ENCODE measurements at places on chromosomes 13 and 19. TPM values are rescaled to one million over a fixed set of nuclear protein-coding genes. Genes with fewer than 3 reads are reported as not detected.

DNA sequence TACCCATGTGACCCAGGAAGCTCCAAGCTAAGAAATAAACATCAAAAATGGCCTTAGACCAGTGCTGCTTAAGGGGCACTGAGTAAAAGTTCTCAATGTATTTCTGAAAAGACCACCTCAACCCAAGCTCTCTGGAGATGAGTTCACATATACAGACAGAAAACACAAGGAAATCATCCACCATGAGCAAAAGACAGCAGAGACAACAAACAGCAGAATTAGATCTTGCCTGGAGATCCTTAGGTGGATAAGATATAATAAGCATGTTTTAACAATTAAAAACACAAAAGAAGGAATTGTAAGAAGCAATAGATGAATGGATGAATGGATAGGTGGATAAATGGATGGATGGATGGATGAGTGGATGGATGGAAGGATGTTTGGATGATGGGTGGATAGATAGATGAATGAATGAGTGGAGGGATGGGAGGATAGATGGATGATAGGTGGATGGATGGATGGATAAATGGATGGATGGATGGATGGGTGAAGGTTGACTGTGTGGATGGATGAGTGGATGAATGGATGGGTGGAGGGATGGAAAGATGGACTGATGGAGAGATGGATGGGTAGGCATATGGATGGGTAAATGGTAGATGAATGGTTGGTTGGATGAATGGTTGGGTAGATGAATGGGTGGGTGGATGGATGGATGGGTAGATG lies 9.6 kb upstream of the NMRK2 start:
- no peak for DNase-seq

GRCh38 chr19:54203151-54203611 lies 2.5 kb downstream of the RPS9 start:
- no peak for DNase-seq

- no peak for DNase-seq
These were observed 7.0 kb upstream of the DLEU7 start for GRCh38 chr13:50850445-50850844.

Gene LRRC4B
- 1.0 TPM for total RNA-seq
